ENCODE measurements at places on chromosomes 3 and 15.

- no peak for DNase-seq
These were observed 6.2 kb downstream of the RAB11A start for GRCh38 chr15:65875458-65875857.

DNA sequence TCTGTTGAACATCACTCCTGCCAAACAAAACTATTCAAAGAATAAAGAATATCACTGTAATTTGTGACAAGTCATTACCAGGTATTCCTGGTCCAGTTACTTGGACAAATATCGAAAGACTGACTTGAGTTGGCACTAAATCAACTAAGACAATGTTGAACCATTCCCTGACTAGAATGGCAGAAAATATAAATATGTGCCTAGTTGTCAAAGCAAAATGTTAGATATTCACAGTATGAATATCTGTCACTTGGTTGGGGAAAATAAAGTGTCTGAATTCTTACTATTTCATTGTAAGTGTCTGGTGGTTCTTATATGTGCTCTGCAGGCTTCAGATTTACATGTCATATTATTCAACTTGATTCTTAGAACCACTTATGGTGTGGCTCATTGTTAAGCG lies 470.2 kb downstream of the NAALADL2 start:
- DNase-seq = no peak

GRCh38 chr3:88385090-88385489 lies 235.3 kb downstream of the C3orf38 start:
- DNase-seq = no peak

GRCh38 chr3:168977716-168978374 lies 685.7 kb downstream of the MECOM start:
- DNase-seq = no peak

- no peak for DNase-seq
These were observed 16.0 kb upstream of the MRPS22 start for GRCh38 chr3:139327861-139328260.

- no peak for DNase-seq
These were observed 12.4 kb downstream of the PLD1 start for GRCh38 chr3:171797873-171798272.

- DNase-seq = no peak
These were observed 225.1 kb upstream of the SEMA6D start for GRCh38 chr15:47492195-47492594.

DNA sequence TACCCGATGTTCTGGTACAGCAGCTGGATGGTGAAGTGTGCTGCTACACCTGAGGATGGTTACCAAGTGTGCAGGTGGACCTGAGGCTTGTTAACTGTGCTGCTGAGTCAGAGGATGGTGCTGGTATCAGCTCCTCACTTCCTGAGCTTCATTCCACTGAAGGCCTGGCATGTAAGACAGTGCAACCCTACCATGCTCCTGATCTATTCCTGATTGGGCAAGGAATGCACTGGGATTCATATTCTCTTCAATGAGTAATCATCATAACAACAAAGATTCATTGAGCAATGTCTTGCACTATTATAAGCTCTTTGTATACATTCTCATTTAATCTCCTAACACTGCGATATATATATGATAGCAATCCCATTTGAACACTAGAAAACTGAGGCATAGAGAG lies 62.9 kb upstream of the THSD4 start:
- no peak for DNase-seq

DNA sequence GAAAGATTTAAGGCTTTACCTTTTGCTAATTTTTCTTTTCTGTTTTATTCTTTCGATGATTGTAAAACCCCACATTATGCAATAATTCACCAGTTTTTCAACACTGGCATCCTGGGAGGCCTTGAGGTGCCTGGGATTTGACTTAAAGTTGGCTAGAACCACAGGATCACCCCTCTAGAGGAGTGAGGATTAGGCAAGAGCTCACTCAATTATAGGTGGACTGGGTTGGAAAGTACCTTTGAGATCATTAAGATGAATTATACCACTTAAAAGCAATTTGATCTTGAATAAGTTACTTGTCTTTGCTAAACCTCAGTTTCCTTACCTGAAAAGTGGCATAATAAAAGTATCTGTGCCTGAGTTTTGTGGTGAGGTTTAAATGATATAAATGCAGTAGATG lies 212.8 kb upstream of the TPRG1 start:
- DNase-seq = no peak

GRCh38 chr15:88382482-88382983 lies 84.7 kb downstream of the MRPL46 start:
- no peak for DNase-seq

- DNase-seq = no peak
These were observed 115.6 kb upstream of the PLXNA1 start for GRCh38 chr3:126867190-126867862.

DNA sequence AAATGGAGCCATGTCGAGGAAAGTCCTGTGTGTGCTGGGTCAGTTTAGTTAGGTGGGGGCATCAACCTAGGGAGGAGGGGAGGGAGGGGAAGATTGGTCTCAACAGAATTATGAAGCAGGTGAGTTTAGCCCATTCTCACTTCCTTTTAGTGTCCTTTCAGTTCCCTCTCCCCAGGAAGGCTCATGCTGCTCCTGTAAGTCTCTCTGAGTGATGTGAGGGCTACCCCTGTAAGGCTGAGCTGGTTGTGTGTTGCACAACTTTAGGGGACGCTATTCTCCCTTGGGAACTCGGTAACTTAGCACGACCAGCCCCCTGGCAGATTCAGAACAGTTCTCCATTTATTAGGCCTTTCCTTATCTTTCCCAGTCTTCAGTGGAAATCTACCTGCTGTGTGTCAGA lies 21.2 kb downstream of the IL5RA start:
- DNase-seq = no peak

DNA sequence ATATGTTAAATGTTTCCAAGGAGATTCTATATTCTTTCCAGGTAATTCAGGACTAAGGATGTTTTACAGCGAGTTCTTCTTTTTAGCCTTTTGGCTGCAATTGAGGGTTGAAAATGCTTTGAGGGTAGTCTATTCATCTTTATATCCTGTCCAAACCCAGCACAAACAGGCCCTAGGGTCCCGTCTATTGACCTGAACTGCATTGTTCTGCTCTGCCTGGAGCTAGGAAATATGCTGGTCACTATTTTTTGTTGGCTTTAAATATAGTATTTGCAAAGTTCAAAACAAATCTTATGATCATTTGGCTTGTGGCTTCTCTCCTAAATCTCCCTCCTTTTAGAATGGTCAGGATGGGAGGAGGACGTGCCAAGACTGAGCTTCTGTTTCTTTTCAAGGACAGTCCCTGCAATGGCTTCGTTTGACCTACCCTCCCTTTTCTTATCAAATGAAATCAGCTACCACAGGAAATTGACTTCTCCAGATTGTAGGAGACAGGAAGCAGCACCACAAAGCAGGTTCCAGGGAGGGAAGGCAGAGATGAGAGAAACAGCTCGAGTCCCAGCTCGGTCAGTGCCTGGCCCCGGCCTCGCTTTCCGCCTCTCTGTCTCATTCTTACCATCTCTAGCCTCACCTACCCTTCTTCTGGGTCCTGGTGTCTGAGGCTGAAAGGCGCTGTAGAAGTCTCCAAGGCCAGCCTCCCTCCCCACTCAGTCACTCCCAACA lies 27.6 kb upstream of the NRROS start:
- no peak for DNase-seq

DNA sequence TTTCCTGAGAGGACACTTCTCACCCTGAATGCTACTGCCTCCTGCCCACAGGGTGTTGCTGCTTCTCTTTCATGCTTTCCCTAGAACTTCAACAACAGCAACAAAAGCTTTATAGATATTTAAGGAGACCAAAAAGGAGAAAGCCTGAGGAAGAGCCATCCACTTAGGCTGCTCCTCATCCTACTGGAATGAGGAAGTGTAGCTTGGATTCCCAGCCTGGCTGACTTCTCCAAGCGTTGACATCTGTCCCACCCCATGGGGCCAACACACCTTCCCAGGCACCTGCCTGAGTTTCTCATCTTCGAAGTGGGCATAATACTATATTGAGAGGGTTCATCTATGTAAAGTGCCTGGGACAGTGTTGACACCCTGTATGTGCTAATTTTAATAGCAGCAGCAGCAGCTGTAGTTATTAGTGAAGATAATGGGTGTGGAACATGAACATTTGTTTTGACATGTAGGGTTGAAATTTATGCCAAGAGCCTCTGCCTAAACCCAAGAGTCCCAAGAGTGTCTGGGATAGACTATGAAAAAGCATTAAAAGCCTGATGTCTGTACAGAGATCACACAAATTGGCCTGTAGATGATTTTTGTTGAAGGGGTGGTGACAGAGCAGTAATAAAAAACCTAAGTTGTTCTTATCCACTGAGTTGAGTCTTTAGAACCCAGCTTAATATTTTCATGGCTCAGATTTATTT lies 96.5 kb upstream of the PIAS1 start:
- DNase-seq = no peak

DNA sequence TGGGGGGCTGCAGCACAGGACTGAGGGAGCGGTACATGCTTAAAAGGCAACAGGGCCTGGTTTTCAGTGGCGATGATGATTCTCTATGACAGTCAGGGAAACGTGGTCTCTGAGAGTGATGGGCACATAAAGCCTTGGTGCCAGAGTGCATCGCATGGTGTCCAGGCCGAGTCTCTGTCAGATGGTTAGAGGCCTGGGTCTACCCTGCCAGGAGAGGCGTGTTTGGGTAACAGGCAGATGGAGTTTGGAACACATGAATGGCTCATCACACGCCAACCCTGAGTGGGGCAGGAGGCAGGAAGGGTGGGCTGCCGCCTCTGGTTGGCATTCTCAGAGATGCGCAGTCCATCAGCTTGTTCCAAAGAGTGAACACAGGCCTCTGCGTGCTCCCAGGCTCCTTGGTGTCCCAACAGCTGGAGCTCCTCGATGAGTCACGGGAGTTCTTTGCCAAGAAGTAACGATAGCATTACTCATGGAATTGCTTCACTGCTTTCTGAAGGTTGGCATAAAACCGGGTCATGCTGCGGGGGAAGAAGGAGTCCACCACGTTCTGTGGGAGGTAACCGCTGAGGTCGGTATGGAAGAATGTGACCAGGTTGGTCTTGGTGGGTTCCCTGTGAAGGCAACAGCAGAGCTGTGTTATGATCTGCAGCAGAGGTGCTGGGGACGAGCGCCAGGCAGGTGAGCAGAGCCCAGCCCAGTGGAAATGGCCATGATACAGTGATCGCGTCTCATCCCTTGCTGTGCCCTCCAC lies 11.0 kb downstream of the STARD5 start:
- DNase-seq = no peak

DNA sequence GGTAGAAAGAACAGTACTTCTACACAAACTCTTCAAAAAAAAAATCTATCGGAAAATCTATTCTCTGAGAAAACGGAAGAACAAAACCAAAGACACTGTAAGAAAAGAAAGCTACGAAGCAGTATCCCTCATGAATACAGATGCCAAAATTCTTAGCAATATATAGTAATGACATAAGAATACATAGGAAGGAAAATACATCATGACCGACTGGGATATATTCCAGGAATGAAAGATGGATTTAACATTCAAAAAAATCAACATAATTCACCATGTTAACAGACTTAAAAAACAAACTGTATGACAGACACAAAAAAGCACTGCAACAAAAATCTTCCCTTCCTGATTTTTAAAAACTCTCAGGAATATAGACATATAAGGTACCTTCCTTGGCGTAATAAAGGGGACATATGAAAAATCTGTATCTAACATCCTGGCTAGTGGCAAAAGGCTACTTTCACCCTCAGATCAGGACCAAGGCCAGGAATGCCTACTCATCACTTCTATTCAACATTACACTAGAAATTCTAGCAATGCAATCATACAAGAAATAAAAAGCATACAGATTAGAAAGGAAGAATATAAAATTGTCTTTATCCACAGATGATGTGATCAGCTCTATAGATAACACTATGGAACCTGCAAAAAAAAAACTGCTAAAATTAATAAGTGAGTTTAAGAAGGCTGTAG lies 77.6 kb upstream of the XXYLT1 start:
- no peak for DNase-seq

- no peak for DNase-seq
These were observed 2.8 kb upstream of the OR5K1 start for GRCh38 chr3:98460220-98460619.

- DNase-seq = no peak
These were observed 144.2 kb upstream of the ARHGEF26 start for GRCh38 chr3:153976891-153977554.

- no peak for DNase-seq
These were observed 19.0 kb downstream of the CSPG4 start for GRCh38 chr15:75693501-75694240.

DNA sequence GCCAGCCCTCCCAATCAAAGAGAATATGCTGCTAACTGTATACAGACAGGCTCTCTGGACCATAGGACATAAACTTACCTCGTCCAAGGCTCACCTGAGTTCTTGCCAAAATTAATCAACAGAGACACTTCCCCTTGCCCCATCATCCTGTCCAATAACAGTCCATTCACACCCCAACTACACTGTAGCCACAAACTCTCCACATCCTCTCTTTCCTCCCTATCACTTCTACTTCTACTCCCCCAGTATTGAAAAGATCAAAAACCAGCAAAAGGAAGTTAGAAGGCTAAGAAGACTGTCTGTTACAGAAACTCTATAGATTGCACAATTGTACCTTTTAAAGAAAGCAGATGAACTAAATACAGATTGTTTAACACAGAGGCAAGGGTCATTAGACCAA lies 133.5 kb upstream of the STT3B start:
- DNase-seq = no peak

DNA sequence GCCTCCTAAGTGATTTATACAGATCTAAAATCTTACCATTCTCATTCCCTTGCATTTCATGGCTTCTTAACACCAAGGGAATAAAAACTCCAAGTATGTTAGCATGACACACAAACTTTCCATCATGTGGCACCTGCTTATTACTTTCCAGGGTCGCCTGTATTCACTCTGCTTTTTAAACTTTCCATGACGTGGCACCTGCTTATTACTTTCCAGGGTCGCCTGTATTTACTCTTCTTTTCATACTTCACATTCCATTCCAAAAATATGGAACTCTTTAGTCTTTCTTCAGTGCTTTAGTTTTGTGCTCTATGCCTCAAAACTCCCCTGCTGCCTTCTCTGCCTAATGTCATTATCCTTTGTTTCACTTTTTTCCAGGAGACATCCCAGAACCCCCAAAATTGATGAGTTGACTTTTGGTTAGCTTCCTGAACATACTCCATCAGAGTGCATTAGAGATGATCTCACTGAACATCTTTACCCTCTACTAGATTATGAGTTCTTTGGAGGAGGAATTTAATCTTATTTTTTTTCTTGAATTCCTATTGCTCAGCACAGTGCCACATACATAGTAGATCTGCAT lies 47.0 kb downstream of the CALML4 start:
- no peak for DNase-seq

DNA sequence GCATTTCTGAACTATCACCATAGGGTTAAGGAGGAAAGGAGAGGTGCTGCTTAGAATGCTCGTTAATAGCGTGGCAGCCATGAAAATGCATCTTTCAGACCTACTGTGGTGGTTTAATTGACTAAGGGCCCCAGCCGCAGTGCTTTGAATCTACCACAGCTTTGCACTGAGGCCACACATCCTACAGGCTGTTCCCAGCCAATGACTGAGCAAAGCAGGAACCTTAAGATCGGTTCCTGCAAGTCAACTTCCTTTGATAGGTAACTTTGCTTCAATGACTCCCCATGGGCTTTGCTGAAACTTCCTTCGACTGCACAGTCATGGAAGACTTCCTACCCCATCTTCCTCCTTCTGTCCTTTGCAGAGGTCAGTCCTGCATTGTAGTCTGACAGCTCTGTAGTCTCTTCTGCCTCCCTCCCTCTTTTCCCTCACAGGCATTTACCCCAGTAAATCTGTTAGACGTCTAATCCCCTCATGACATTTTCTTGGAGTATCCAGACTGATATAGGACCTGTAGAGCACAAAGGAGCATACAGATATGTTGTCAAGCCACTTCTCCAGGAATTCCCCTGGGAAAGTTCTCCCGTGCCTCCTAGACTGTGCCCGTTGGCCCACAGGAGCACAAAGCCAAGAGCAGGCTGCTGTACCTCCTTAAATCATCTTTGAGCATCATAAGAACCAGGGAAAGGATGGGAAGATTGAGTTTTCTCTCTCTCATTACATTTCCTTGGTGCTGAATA lies 2.6 kb upstream of the BCL2A1 start:
- DNase-seq = no peak
